CD4-positive, alpha-beta T cell treated with Interleukin-1 beta for 1 hour (primary cell): ENCODE measurements at places on chromosomes 16 and 17.
A peak's percentile ranks its signal among the peaks of the same experiment; 100 is the strongest.

GRCh38 chr17:45127207-45127547, 5.1 kb downstream of the PLCD3 start:
- no peak for DNase-seq

GRCh38 chr17:6046931-6047330, 23.2 kb upstream of the WSCD1 start:
- no peak for DNase-seq

DNA sequence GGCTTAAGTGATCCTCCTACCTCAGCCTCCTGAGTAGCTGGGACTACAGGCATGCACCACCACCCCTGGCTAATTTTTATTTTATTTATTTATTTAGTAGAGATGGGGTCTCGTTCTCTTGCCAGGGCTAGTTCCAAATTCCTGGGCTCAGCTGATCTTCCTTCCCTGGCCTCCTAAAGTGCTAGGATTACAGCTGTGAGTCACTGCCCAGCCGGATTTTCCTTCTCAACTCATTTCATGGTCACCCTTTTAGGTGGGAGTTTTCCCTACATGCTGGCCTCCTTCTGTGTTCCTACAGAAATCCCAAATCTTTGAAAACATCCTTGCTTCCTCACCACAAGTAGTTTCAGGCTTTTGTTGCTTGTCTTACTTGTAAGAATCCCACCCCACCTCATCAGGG, 102.1 kb upstream of the SIAH1 start:
- no peak for DNase-seq

DNA sequence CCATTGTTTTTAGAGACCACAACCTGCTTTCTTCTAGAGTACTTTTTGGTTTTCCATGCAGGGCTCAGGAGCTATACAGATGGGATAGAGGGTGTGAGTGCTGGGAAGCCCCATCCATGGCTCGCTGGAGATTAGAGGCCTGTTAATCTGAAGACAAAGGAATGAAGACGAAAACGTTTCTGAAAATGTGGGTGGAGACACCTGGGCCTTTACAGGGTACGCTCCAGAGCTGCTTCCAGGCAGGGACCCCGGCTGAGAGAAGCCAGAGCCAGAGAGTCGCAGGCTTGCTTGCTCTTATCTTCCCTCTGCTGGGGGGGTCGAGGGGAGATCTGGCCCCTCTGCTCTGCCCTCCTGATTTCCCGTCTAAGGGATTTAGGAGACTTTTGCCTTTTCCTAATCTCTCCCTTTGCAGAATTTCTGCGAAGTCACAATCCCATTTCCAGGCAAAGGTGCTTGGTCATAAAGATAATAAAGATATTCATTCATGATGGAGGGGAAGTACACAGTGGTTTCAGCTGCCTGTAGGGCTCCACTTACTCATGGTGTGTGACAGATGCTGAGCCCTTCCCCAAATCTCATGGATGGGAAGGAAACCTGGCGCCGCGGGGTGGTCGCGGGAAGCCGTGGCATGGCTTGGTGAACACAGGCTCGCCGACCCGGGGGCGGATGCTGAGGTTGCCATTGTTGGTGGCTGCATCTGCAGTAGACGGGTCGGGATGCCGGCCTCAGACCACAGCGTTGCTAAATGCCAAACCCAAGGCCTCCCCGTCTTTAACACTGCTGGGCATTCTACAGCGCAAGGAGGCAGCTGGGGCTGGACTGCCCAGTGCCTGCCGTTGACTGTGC, 4.8 kb upstream of the SOCS3 start:
- no peak for DNase-seq

DNA sequence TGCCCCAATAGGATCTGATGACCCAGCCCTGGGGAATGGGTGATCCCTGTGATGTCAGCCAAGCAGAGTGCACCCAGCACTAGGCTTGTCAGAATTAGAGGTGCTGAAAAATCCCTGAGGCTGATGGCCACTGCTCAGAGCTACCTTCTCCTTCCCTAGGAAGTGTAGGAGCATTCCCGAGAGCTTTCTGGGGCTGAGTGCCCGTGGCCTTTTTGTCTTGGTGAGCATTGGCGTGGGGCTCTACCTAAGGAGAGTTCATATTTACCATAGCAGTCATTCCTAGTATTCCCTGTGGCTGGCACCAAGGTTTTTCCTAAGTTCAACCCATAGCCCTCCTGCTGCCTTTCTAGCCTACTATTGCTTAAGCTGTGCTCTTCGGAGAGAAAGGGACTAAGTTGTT, 22.6 kb upstream of the ARHGAP23 start:
- DNase-seq, result no peak

- DNase-seq, result no peak
Observed at GRCh38 chr17:45070001-45070400, 8.9 kb downstream of the NMT1 start.

- no peak for DNase-seq
Observed at GRCh38 chr16:80122115-80122514, 418.7 kb upstream of the DYNLRB2 start.

GRCh38 chr17:17892009-17892408, 55.2 kb upstream of the SREBF1 start:
- no peak for DNase-seq

DNA sequence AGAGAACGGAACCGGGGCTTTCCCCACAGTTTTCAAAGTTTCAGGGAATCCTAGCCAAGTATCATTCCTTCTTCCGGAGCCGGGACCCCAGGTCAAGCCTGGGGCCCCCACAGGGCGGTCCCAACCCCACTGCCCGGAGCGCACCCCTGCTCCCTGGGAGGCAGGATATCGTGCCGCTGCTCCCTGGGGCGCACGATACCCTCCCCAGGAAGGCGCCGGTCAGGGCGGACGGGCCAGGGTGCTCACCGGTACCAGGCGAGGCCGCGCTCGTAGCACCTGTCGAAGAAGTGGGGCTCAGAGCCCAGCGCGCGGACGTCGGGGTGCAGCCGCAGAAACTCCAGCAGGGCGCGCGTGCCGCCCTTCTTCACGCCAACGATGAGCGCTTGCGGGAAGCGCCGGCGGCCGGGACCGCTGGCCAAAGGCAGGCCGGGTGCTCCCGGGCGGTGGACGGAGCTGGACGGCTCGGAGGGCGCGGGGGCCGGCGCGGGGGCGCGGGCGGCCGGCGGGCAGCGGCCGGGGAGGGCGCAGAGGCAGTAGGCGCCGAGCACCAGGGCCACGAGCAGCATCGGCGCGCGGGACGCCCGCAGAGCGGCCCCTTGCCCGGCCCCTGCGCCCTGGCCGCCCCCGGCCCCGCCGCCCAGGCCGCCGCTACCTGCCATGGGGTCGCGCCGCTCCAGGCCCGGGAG, 407 bp downstream of the HS3ST6 start:
- DNase-seq, result no peak

DNA sequence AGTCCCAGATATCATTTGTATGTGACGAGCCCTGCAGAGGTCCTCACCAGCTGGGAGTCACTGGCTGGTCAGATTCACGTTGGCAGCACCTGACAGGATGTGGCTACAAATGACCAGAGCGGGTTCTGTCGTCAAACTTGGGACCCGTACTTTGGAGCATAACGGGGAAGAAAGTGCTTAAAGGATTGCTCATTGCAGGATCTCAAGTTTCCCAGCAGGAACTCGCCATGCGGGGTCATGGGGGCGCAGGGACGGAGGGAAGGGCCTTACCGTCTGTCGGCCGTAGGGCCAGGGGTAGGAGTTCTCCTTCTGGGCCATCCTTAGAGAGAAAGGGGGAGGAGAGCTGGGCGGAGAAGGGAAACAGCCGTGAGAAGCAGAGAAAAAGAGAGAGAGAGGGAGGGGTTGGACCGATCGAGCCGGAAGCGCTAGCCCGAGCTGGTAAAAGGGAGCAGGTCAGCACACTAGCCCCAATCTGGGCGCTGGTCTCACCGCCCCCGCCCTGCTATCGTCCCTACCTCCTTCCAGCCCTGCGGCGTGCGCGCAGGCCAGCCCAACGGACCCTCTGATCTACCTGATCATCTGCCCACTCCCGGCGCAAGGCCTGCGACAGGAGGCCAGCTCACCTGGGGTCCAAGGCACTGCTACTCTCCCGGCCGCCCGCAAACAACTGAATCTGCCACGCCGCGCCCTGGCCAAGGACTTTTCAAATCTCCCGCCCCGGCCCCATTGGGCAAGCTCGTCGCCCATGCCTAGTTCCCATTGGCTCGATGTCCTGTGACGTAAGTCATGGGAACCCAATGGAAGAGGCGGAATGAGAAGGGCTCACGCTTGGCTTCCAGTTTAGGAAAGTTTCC, at the start of gene AURKB:
Gene AURKB (minus strand): TSS at position 669 of the 854 bp plus-strand sequence. CDS start 351 bp downstream, at position 318.
- peak; percentile 96 for DNase-seq

DNA sequence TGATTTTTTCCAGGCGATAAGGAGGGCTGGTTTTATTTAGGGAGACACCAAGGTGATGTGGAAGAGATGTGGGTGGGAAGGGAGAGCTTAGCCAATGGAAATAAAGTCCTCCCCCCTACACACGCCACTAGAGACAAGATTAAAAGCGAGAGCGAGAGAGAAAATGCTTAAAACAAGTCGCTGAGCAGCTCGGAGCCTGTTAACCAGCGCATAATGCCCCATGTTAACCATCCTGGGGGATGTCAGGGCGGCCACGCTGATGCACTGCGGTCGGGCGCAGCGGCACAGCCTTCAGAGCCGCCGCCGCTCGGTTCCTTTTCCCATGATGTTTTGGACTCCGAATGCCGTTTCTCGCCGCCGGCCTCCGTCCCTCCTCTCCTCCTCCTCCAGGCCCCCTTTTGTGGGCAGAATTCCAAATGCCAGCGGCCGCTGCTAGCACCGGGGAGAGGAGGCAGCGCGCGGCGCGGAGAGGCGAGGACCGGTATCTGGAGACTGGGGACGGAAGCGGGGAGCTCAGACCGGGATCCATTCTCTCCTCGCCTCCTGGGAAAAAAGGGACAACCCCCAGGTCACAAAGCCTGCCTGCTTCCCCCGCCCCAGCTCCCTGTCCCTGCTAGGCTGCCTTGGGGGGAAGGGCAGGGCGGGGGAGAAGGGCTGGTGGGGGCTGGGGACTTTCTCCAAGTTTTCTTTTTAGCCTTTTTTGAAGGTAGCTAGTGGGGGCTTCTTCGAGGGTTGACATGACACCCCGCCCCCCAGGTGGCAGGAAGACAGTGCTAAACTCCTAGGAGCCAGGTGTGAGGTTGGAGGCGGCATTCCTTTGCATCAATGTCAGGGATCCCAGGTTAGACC, 98.1 kb upstream of the CCL2 start:
- no peak for DNase-seq

- DNase-seq, result no peak
Observed at GRCh38 chr17:66443606-66444005, 141.2 kb downstream of the PRKCA start.

GRCh38 chr17:45149669-45150664, 1.7 kb downstream of the HEXIM1 start:
- peak; percentile 24 for DNase-seq

DNA sequence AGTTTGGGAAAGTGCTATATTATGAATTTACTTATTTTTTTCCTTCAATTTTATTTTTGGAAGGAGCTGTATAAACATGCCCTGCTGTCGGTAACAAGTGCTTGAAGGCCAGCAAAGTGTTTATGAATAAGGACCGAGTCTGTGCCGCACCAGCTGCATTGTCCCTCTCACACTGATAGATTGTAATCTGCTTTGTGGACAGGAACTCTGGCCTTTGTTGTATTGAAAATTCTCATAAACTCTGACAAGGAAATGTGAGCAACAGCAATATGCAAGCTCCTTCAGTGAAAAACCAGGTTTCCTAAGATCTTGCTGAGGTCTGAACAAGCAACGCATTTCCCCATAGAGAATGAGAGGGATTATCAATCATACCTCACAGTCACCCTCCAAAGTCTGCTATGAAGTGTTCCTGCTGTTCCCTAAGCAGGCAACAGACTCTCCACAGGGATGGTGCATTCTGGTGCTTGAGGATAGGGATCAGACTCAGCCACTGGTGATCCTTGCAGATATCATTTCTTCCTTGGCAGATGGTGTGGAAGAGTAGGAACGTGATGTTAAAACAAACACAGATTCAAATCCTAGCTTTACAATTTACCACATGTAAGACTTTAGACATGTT, 109.6 kb downstream of the KCNJ2 start:
- no peak for DNase-seq

DNA sequence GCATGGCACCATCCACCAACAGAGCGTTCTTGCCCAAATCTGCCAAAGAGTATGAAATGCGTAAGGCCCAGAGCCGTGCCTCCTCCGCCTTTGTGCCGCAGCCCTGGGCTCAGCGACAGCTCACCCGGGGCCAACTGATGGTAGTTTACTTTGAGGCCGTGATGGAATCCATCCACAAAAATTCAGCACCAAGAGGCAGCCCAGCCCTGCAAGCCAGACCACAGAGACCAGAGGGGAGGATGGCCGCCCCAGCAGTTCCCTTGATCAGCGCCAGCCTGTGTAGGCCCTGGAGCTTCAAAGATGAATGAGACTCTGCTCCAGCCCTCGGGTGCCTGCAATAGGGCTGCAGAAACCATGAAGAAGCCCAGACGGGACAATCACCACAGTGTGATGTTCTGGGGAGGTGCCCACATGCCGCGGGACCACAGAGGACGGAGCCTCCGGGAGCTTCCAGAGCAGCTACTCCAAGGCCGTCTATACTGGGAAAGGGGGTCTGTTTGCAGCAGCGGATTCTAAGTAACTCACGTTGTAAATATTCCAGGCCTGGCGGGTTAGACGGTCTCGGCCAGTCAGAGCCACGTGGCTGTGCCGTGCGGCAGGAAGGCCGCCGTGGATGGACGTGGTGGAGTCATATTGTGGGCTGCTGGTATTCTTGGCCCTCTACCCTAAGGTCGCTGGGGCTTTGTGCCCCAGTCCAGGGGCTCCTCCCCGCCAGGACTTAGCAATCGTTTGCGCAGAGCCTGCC, 80.3 kb downstream of the RBFOX3 start:
- no peak for DNase-seq

GRCh38 chr16:71429581-71429980, 12.3 kb downstream of the TLE7 start:
- no peak for DNase-seq

GRCh38 chr17:41020336-41020735, 6.7 kb downstream of the KRTAP1-5 start:
- DNase-seq, result no peak

- peak; percentile 71 for DNase-seq
Observed at GRCh38 chr16:81715358-81716196, 63.5 kb upstream of the PLCG2 start.

DNA sequence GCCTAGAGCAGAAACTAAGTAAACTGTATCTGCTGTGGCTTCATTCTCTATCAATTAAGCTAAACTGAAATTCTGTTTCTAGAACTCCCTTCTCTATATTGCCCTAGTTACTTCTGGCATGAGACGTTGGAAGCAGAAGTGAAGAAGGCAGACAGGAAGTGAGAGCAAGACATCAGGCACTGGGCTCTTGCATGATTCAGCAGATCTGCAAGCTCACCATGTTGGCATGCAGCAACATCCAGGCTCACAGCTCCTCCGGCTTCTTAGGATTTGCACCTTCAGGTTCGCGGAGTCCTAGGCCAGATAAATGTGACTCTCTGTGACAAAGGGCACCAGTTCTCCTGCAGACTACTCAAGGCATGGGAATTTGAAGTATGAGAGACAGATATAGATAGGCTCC, 148.3 kb downstream of the CDH8 start:
- DNase-seq, result peak; percentile 19

GRCh38 chr17:41785091-41785858, 1.2 kb downstream of the JUP start:
- DNase-seq, result no peak
